Activated CD4-positive, alpha-beta T cell treated with anti-CD3 and anti-CD28 coated beads for 36 hours (primary cell): ENCODE measurements at places on chromosomes 13 and 19.
A peak's percentile ranks its signal among the peaks of the same experiment; 100 is the strongest.

DNA sequence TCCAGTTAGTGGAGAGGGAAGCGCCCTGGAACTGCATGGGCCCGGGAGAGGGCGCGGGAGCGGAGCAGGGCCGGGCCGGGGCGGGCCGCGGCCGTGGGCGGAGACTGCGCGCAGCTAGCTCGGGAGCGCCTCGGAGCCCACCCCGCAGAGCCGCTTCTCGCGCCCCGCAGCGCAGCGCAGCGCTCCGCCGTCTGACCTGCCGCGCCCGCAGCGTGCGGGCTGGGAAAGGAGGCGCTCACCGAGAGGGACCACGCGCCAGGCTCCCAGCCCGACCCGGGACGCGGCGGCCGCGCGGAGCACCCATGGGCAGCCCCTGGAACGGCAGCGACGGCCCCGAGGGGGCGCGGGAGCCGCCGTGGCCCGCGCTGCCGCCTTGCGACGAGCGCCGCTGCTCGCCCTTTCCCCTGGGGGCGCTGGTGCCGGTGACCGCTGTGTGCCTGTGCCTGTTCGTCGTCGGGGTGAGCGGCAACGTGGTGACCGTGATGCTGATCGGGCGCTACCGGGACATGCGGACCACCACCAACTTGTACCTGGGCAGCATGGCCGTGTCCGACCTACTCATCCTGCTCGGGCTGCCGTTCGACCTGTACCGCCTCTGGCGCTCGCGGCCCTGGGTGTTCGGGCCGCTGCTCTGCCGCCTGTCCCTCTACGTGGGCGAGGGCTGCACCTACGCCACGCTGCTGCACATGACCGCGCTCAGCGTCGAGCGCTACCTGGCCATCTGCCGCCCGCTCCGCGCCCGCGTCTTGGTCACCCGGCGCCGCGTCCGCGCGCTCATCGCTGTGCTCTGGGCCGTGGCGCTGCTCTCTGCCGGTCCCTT is at the start of gene MLNR:
MLNR (plus strand) TSS at position 303 of the 820 bp plus-strand sequence; CDS start at position 303, 0 bp downstream.
- peak; percentile 66 for DNase-seq

DNA sequence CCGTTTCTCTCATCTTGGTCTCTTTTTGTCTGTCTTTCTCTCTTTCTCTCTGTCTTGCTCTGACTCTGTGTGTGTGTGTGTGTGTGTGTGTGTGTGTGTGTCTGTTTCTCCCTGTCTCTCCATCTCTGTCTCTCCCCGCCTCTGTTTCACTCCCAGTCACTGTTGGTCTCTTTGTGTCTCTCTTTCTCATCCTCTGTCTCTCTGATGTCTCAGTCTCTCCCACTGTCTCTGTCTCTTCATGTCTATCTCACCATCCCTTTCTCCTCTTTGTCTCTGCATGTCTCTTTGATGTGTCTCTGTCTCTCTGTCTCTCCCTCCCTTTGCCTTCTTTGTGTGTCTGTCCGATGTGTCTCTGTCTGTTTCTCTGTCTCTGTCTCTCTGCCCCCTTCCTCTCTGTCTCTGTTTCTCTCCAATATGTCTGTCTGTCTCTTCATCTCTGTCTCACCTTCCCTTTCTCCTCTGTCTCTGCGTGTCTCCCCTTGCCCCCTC is 2.5 kb downstream of the NFIC start:
- peak; percentile 32 for DNase-seq

DNA sequence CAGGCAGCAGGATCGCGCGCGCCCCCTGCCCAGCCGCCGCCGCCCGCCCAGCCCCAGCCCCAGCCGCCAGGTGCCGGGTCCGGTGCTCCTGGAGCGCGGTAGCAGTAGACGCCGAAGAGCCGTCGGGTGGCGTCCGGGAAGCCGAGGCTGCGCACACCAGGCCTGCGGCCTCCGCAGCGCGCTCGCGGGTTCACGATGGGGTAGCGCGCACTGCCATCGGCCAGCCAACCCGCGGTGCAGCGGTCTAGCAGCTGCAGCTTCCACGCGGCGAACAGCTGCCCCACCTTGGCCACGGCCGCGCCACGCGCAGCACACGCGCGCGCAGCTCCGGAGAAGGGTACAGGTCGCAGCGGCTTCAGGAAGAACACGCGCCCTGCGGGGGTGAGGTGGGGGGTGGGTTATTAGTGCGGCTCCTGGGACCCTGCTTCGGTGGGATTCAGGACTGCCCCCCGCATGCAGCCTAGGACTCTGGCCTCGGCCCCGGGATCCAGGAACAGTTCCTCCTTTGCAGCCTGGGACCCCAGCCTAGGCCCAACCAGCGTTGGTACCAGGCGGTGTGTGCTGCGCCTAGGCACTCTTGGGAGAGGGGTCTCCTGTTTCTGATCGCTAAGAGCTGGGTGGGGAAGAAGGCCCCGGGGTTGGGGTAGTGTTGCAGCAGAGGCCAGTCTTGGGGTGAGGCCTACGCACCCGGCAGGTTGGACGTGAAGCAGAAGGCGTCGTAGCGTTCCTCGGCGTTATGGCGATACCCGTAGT is 15.1 kb downstream of the TM6SF2 start:
- DNase-seq = no peak

GRCh38 chr13:59043016-59043415 is 1120.7 kb downstream of the DIAPH3 start:
- DNase-seq = no peak

GRCh38 chr13:87537951-87538350 is 133.2 kb upstream of the SLITRK5 start:
- DNase-seq = no peak
